AG04450 (cell line): ENCODE measurements at places on chromosomes 12 and 14.

DNA sequence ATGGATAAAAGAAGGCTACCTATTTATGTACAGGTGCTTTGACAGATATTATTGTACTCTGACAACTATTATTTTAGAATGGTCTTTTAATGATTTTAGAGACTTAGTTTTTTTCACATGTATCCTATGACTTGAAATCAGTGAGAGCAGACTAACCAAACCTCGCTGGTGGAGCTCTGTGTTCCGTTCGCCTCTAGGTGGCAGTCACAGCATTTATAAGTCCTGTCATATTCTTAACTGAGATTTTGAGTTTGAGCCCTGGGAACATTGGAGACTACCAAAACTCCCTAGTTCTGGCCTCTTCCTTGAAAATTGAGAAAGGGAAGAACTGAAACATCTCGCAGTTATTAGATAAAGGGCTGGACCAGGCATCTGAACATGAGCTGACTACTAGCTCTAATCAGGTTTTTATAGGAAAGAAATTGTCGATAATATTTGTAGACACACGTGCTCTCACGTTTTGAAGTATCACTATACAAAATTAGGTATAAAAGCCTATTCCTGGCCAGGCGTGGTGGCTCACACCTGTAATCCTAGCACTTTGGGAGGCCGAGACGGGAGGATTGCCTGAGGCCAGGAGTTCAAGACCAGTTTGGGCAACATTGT lies 48.3 kb downstream of the TTLL5 start:
- DNase-seq: peak; percentile 63

GRCh38 chr12:68530965-68531364 lies 79.7 kb upstream of the RAP1B start:
- peak; percentile 24 for DNase-seq

DNA sequence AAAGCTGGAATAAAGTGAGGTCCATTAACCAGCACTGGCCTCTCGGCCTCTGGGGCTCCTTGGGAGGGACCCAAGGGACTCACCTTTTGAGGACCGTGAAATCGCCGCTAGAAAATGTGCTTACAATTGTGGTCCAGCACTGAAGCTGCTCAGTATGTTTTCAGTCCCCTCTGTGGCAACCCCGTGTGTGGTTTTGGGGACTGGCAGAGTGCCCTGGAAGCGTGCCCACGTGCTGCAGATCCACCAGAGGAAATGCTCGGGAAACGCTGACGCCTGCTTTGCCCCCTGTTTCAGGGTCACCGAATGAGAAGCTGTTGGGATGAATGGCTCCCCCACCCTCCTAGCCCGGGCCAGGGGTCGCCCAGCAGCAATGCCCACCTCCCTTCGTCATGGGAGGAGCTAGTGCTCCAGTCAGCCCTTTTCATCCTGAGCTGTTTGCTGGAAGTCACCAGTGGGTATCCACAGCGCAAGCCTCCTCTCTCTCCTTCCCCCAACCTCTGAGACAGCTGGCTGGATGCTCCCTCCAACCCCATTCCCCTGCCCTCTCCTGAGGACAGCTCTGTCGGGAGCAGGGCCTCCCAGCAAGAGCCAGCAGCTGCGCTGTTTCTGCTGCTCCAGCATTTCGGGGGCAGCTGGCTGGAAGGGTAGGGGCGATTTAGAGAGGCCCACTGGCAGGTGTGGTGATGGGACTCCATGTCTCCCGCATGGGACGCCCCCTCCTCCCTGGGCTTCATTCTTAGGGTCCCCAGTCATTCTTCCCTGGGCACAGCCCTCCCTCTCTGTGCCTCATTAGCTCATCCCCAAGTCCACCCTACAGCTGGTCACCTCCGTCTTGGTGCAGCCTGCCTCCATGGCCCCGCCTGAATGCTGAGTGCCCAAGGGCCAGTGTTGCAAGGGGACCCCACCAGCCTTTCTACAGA lies 33.2 kb upstream of the PPP1R13B start:
- DNase-seq: no peak

- no peak for DNase-seq
Measured at GRCh38 chr12:128639089-128639488, 184.7 kb downstream of the SLC15A4 start.

DNA sequence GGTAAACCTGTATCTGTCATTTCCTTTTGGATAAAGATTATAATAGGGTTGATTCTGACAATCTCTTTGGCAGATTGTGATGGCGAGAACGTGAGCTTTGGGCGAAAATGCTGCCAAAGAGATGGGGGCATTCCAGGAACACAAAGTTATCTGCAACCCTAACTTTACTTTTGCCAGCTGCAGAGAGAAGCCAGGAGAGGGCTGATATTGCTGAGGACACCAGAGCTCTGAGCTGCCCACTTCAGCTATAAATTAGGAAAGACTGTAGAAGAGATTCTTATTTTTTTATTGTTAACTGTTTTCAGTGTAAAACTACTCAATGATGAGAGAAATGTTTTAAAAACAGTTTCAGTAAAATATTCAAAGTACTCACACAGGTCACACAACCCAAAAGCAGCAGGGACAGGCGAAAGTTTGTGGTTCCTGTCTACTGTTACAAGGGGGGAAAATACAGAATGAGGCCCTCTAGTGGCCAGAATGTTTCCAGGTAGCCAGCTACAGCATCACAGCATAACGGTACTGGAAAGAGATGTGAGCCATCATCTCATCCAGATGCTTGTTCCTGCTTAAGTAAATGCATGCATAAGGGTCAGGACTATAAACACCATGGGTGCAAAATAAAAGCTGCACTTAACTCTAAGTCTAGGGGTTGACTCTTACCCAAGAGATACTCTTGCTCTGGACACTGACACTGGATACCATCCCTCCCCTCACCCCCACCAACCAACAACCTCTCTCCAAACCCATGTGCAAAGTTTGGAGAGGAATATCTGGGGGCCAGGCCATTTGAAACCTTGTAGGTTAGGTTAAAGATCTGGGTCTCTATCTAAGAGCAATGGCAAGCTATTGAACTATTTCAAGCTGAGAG lies 498.4 kb downstream of the RMST start:
- DNase-seq: no peak

- DNase-seq: no peak
Measured at GRCh38 chr14:28375295-28375694, 391.3 kb upstream of the FOXG1 start.

DNA sequence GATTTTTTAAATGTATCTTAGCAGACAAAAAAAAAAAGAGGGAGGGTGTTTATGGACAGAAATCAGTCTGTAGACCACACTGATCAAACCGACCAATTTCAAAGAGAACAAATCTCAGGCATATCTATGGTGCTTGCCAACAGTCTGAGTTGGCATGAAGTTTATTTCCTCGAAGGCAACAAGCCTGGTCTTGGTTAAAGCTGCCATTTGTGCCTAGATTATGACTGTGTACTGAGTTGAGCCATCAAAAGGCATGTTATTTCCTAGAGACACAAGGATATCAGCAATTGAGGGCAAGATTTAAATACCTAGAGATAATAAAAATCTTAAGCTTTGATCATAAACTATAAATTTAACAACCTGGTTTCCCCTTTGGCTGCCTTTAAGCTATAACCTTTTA lies 119.2 kb downstream of the SLC2A13 start:
- DNase-seq: no peak
